ENCODE measurements at places on chromosomes 7 and 10.

DNA sequence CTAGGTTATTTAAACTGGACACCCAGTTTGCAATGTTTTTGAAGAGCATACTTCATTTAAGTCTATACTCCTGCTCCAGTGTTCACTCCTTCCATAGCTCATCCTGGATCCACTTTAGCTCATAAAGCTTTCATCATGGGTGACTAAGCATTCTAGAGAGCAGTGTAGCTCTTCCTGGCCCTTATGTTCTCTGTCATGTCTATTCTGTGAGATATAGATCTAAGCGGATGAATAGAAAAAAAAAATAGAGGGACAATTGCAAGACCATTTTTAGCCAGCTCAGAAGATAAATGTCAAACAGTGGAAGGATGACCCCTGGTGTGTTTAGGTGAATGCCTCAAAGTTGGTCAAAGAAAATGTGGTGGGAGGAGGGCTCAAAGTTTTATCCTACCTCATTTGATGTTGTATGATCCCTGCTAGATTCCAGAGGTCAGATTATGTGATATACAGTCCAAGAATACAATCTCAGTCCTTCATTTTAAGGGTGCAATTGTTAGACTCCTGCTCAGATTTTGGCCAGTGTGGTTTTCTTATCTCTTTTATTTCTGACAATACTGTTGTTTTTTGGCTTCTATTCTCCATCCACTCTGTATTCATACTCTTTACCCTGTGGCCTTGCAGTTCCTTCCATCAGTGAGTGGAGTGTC is 7.5 kb upstream of the HECW1 start:
- DNase-seq: no peak

- DNase-seq: no peak
Measured at GRCh38 chr7:51269911-51270310, 46.7 kb downstream of the COBL start.

DNA sequence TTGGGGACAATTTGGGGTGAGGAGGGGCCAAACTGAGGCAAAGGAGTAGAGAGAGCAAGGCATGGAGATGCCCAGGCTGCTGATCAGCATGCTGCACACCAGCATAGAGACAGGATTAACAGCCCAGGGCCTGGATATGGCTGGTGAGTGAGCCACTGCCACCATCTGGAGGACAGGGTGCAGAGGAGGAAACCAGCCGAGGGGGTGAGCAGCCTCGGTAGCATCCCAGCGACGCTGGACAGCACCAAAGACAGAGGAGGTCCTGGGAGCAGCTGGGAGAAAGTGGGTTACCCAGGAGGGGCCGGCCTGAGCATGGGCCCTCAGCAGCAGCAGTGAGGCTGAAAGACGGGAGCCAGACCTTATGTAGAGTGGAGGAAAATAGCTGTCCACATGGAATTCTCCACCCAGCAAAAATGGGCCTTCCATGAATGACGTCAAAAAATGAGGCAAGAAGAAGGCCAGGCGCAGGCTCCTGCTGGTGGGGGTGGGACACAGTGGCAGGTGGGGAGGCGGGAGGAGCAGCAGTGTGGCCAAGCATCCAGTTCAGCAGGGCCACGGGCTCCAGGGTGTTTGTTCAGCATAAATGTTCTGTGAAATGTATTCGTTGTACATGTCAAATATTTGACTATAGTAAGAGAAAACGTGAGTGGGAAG is 16.7 kb downstream of the RET start:
- no peak for DNase-seq

DNA sequence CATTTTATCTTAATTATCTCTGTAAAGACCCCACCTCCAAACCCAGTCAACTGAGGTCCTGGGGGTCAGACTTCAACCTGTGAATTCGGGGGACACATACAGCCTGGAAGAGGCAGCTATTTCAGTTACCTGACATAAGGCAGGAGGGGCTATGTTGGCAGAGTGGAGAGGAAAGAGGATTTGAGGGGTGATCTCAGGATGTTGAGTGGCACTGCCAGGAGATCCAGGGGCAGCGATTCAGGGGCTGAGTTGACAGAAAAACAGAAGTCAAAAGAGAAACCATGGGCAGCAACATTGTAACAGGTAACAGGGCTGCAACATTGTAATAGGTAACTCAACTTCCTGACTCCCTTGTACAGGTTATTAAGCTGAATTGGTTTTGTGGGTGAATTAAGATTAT is 162.6 kb downstream of the ADARB2 start:
- no peak for DNase-seq

- DNase-seq: no peak
Measured at GRCh38 chr10:88161756-88162155, 298.3 kb downstream of the PTEN start.

- peak; percentile 68 for DNase-seq
Measured at GRCh38 chr7:140672382-140673062, at the start of gene ADCK2. Gene ADCK2, plus strand, starts transcription at chr7:140672945. Its CDS starts 386 bp downstream, at chr7:140673331.

DNA sequence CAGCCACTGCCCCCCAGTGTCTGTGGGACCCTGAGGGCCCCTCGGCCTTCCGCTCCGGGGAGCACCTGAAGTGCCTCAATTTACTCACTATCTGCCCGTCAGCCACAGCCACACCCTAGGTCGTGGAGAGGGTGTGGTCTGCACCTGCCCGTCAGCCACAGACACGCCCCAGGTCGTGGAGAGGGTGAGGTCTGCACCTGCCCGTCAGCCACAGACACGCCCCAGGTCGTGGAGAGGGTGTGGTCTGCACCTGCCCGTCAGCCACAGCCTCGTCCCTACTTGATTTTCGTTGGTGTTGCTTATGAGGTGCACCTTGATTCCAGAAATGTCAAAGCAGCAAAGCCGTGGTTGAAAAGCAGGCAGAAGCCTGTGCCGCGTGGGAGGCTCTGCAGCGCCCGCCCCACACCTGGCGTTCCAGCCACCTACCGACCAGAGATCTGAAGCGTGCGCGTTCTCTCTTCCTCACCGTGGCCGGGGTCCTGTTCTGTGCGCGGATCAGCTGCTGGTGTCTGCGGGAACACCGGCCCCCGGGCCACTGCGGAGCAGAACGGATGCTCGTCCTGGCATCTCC is 101.6 kb downstream of the DYNC2I1 start:
- DNase-seq: peak; percentile 29

DNA sequence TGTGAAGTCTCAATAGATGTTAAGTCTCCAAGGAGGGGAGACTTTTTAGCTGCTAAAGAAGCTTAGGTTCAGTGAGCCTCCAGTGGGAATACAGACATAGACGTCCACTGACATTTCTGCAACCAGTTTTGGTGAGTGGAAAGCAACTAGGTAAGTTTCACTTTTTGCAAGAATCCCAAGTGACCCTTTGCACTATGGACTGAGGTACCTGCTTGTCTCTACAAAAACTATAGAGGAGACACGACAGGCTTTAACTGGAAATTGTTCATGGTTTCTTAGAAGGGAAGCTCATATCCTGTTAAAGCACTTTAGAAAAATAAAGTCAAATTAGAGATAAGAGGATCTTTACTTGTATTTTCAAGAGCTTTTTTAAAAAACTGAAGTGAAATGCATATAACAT is 38.6 kb downstream of the GBF1 start:
- no peak for DNase-seq

GRCh38 chr10:50850578-50851230 is 34.7 kb downstream of the A1CF start:
- DNase-seq: no peak

GRCh38 chr7:116242759-116243158 is 32.4 kb downstream of the TES start:
- no peak for DNase-seq

DNA sequence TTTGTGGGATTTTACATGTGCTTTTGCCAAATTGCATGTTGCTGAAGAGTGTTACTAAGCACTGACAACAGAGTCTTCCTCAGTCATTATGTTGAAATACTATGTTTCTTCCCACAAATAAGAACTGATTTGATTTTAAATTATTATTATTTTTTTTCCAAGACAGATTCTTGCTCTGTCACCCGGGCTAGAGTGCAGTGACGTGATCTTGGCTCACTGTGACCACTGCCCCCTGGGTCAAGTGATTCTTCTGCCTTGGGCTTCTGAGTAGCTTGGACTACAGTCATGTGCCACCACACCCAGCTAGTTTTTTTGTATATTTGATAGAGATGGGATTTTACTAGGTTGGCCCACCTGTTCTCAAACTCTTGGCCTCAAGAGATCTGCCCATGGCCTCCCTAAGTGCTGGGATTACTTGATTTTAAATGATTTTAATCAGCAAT is 42.3 kb downstream of the MINPP1 start:
- DNase-seq: no peak

GRCh38 chr7:26397796-26398426 is 106.2 kb downstream of the SNX10 start:
- DNase-seq: no peak

DNA sequence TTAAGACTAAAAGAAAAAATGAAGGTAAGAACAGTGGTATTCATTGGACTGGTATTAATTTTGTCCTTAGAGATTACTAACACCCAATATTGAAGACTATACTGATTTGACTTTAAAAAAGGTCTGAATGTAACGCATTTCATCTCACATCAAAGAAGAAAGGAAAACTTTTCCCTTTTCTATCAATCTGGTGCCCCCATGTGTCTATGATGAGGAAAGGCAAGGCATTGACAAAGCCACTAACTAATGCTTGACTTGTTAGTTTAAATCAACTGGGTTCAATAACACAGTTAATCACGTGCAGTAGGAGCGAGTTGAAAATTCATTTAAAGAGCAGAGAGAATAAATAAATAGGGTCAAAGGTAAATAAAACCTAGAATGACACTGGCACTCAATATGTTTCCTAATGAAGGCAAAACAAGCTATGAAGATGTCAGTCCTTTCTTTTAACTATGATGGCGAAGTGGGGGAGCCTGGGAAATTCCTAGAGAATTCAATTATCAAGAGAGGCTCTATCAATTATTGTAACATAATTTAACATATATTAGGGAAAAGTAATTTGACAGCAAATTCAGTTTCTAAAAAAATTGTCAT is 180.9 kb downstream of the ANK3 start:
- DNase-seq: no peak
